ENCODE measurements at places on chromosomes 12 and 14. TPM values are rescaled to one million over a fixed set of nuclear protein-coding genes. Genes with fewer than 3 reads are reported as not detected.

The CEBPE gene
- total RNA-seq: not detected

The HHIPL1 gene
- 2.6 TPM for total RNA-seq

The KCNA5 gene
- total RNA-seq: 0.11 TPM

The BLOC1S1 gene
- total RNA-seq: 84.3 TPM

The SERPINA3 gene
- total RNA-seq: not detected

The ESRRB gene
- 0.48 TPM for total RNA-seq

The NEUROD4 gene
- total RNA-seq: not detected

The TAS2R13 gene
- total RNA-seq: not detected

The BEST3 gene
- total RNA-seq: 0.17 TPM

The SYT1 gene
- 34.6 TPM for total RNA-seq

The HOXC12 gene
- total RNA-seq: not detected

The SERPINA10 gene
- not detected for total RNA-seq

The RNASE3 gene
- not detected for total RNA-seq

The SRRM4 gene
- total RNA-seq: 1.1 TPM

The GRIN2B gene
- 3.2 TPM for total RNA-seq

The PTCSC3 gene
- total RNA-seq: not detected

The KERA gene
- total RNA-seq: not detected

The KLRC2 gene
- total RNA-seq: not detected

All from H1 (cell line).